ENCODE measurements at places on chromosomes 2 and 18. TPM values are rescaled to one million over a fixed set of nuclear protein-coding genes. Genes with fewer than 3 reads are reported as not detected.

DNA sequence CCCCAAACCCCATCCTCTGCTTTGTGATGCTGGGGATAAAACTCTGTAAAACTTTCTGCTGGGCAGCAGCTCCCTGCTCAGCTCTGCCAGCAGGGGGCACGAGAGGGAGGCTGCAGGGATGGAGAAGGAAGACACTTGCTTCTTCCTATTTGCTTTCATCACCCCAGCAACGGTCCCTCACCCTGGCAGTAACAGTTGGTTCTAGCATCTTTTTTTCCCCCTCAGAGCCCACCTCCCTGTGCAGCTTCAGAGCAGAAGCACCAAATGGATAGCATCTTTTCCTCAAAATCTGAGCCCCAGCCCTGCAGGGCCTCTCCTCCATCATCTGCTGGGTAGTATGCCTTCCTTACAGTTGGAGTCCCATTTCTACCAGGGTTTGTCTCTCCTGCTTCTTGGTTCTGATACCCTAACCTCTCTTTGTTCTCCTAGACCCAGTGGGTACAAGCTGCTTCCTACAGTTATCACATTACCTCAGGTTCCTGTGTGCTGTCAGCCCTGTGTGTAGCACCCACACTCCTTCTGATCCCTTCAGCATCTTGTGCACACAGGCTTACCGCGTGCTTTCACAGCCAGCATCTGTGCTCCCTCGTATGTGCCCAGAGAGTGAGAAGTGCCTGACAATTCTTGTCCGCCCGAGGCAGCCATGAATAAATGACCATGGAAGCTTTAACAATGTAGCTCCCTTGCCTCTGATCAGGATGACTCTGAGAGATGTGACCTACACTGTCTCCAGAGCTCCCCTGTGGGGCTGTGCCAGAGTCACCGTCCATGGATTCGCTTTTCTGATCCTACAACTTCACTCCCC lies 14.5 kb downstream of the CKAP2L start:
- H3K36me3 ChIP-seq, result peaks cover 69% of the 10 kb centered on the region
- peaks cover 61% of the 10 kb centered on the region for H3K4me1 ChIP-seq
- H3K27me3 ChIP-seq, result no peaks in the 10 kb centered on the region
- peak; percentile 89 for DNase-seq
- no peak overlapping the region for H3K4me3 ChIP-seq
- H3K27ac ChIP-seq, result peak overlapping the region; percentile 88

The IL36G gene
- total RNA-seq, result not detected

The RNF125 gene
- 0.50 TPM for total RNA-seq

DNA sequence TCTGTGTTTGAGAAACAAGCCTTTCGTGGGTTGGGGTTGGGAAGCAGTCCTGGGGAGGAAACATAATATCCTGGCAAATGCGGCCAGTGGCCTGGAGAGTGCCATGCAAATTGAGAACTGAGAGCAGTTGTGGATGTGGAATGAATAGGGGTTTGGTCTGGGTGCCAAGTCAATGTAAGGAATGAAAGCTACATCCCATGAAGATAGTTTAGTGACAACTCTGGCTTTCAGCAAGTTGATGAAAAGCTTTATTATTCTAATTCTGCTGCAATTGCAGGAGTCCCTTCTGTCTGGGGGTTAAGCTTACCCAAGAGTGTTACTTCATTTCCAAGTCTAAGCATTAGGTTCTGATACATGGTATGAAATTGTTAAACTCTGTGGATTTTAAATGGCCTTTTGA lies 771.6 kb downstream of the DPP10 start:
- H3K4me1 ChIP-seq, result no peaks in the 10 kb centered on the region
- H3K36me3 ChIP-seq, result no peaks in the 10 kb centered on the region
- no peak overlapping the region for H3K4me3 ChIP-seq
- no peak overlapping the region for H3K27ac ChIP-seq
- no peak for DNase-seq

DNA sequence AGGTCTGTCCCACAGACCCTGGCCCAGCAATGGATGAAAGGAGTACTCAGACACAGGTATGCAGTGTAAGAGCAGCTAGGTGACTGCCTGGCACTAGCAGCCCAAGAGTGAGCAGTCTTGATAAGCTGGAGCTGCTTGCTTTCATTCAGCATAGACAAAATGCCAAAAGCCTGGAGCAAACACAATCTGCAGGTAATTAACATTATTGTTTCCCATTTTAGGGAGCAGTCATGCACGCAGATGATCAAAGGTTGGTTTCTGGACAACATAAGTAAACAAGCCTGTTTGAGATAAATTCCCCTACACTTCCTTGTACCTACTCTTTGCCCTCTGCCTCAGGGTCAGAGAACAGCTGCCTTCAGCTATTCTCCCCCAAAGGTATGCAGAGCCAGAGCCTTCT lies 73.7 kb upstream of the MSTN start:
- no peak for DNase-seq
- H3K36me3 ChIP-seq, result peaks cover 6% of the 10 kb centered on the region
- no peaks in the 10 kb centered on the region for H3K4me1 ChIP-seq
- no peaks in the 10 kb centered on the region for H3K27me3 ChIP-seq

DNA sequence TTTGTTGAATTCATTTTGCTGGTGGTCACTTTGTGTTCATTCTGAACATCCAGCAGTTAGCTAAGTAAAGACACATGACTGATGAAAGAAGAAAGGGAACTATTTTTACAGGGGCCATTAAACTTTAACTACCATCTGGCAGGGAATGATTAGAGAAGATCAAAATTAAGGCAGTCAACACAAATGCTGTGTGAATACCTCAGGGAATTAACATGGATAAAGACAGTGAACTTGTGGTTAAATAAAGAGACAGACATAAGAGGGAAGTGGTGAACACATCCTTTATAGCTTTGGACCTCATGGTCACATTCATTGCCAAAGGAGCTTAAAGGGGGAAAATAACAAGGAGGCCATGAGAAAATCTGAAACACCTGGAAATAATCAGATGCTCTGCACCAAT lies 52.6 kb upstream of the ATP5MC3 start:
- no peak for DNase-seq
- peaks cover 12% of the 10 kb centered on the region for H3K4me1 ChIP-seq
- H3K36me3 ChIP-seq, result no peaks in the 10 kb centered on the region

The DCDC2C gene
- not detected for total RNA-seq

DNA sequence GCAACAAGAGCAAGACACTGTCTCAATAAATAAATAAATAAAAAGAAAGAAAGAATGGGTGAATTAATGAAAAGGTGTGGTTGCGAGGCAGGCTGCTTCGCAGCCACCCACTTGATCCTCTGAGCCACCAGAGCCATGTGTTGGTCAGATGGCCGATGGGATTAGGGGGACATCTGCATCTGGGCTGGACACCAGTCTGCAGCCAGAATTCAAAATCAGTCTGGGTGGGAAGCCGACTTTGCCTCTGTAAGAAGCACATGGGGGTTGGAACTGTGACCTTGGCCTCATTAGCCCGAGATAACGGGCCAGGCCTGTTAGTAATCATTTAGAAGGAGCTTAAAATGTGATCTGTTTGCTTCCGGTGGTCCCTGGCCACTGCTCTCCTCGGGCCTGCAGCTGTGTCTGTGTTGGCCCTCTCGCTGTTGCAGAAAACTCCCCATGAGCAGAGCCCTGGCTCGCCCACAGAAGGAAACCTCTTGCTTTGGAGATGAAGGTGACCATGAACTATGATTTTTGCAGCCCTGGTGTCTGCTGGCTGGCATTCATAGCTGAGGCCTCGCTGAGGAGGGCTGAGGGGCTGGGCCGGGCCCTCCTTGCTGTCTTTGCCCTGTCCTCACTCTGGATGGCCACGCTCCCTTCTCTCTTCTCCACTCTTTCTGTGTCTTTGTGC lies 94.4 kb downstream of the DYSF start:
- H3K36me3 ChIP-seq, result no peaks in the 10 kb centered on the region
- peaks cover 17% of the 10 kb centered on the region for H3K4me1 ChIP-seq
- no peak for DNase-seq
- peaks cover 75% of the 10 kb centered on the region for H3K27me3 ChIP-seq
- no peak overlapping the region for H3K27ac ChIP-seq

DNA sequence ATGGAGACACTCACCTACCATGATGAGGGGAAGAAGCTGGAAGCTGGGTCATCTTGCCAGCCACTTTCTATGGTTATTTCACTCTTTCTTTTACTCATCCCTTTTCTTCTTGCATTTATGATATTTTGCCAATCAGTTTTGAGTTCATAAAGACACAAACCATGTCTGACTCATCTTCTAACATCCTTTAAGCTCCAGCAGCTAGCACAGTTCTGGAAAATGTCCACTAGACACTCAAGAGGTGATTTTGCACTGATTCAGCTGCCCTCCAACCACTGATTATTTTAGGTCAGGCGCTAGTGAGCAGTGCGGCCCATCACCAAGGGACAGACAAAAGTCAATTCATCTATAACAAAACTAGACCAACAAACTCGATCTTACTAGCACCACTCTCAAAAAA lies 537.1 kb upstream of the ID2 start:
- no peaks in the 10 kb centered on the region for H3K27me3 ChIP-seq
- DNase-seq, result no peak
- no peak overlapping the region for H3K4me3 ChIP-seq
- H3K4me1 ChIP-seq, result peaks cover 6% of the 10 kb centered on the region
- H3K27ac ChIP-seq, result no peak overlapping the region

The CTLA4 gene
- total RNA-seq, result not detected

DNA sequence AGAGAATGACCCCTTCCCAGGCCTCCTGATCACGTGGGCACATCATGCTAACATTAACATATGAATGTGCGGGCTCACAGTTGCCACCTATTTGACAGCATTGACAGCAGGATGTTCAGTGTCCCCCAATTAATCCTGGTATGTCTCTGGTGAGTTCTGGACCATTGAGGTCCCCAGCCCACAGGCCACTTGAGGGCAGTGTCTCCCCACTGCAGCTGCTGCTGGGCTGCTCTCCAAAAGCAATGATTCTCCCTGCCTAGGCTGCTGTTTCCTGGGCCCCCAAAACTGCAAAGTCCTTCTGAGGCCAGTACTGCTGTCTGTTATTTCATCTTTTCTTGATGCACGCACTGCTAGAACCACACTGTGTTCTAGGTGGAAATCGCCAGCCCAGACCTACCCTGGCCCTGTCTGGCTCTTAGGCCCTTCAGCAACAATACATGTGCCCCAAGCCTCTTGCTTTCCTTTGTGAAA lies 52.7 kb upstream of the MAPK4 start:
- H3K27ac ChIP-seq, result no peak overlapping the region
- no peak overlapping the region for H3K4me3 ChIP-seq
- H3K36me3 ChIP-seq, result no peaks in the 10 kb centered on the region
- DNase-seq, result peak; percentile 63
- no peaks in the 10 kb centered on the region for H3K4me1 ChIP-seq
- H3K27me3 ChIP-seq, result peaks cover 87% of the 10 kb centered on the region

The SLC23A3 gene
- 4.4 TPM for total RNA-seq

The MC5R gene
- total RNA-seq, result not detected

The GTF3C2 gene
- total RNA-seq, result 83.8 TPM

- no peak overlapping the region for H3K4me3 ChIP-seq
- no peak overlapping the region for H3K27ac ChIP-seq
- no peaks in the 10 kb centered on the region for H3K27me3 ChIP-seq
- no peak for DNase-seq
- no peaks in the 10 kb centered on the region for H3K36me3 ChIP-seq
Measured at GRCh38 chr18:3970929-3971328, 484.2 kb downstream of the DLGAP1 start.

- H3K27ac ChIP-seq, result no peak overlapping the region
- DNase-seq, result peak; percentile 35
- peaks cover 10% of the 10 kb centered on the region for H3K36me3 ChIP-seq
- peaks cover 29% of the 10 kb centered on the region for H3K4me1 ChIP-seq
- H3K4me3 ChIP-seq, result no peak overlapping the region
Measured at GRCh38 chr18:11885278-11885947, 22.7 kb downstream of the MPPE1 start.

The DRC1 gene
- total RNA-seq, result not detected

GRCh38 chr2:165535471-165535870 lies 66.0 kb downstream of the CSRNP3 start:
- H3K36me3 ChIP-seq, result no peaks in the 10 kb centered on the region
- H3K4me1 ChIP-seq, result no peaks in the 10 kb centered on the region
- H3K27me3 ChIP-seq, result no peaks in the 10 kb centered on the region
- no peak overlapping the region for H3K27ac ChIP-seq
